ENCODE measurements at places on chromosomes 3 and 15.

DNA sequence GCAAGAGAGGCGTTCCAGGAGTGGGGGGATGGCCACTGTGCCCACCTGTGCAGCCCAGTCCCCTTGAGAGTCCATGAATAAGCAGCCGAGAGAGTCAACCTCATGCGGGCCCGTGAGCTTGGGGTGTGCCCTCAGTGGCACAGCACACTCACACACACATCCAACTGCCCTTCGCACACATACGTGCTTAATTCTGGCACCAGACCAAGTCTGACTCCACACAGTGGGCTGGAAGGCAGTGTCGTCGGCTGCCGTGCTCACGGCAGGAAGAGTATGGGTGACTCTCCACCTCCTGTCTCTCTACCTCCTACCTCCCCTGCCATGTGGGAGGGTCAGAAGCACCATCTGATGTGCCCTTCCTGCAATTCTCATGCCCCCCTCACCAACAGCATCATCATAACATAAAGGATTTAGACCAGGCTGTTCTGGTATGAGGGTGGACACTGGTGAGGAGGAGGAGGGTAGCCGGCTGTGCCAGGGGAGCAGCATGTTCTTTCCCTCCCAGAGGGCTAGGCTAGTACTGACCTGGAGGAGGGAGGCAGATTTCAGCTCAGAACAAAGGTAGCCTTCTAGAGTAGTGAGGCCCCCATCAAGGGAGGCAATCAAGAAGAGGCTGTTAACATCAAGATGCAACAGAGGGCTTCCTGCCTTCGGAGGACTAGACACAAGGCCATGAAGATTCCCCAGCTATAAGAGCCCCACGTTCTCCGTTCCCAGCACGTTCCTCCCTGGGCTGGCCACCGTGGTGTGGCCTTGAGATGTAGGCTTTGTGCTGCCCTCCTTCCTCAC is 5.3 kb upstream of the STRA6 start:
- DNase-seq, result no peak

- no peak for DNase-seq
Observed at GRCh38 chr3:27641271-27641800, 80.8 kb downstream of the EOMES start.

- DNase-seq, result no peak
Observed at GRCh38 chr3:150547045-150547741, 606 bp downstream of the EIF2A start.

DNA sequence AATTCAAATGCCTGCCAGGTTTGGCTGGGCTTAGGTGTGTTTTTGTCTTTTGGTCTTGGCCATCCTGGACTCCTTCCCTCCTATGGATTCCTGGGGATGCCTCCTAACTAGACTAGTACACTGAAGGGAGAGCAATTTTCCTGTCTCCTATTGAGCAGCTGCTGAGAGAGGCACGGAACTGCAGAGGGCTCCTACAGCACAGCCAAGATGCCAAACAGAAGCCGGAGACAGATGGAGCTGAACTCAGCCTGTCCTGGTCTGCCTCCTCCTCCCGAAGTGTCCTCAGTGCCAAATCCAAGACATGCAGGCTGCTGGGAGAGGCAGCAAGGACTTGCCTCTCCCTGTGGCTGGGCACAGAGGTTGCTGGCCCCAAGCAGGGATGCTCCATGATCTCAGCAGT is 256.6 kb upstream of the PROK2 start:
- DNase-seq, result no peak

DNA sequence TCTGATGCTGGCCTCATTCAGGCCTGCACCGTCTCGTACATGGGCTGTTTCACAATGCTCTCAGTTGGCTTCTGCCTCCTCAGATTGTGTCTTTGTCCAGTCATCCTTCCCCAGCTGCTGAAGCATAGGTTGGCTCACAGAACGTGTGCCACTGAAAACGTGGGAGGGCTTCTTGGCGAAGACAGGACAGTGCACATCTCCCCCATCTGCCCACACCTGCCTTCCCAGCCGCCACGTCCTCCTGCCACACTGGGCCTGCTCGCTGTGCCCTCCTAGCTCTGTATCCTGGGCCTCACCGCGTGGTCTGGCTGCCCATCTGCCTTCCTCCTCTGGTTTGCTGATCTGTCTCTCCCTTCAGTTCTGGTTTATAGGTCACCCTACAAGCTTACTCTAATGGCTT is 230.0 kb upstream of the TOPAZ1 start:
- no peak for DNase-seq

- DNase-seq, result peak; percentile 82
Observed at GRCh38 chr3:98022978-98023820, 11.9 kb downstream of the GABRR3 start.

GRCh38 chr3:36696799-36697198 is 67.6 kb downstream of the DCLK3 start:
- DNase-seq, result no peak

DNA sequence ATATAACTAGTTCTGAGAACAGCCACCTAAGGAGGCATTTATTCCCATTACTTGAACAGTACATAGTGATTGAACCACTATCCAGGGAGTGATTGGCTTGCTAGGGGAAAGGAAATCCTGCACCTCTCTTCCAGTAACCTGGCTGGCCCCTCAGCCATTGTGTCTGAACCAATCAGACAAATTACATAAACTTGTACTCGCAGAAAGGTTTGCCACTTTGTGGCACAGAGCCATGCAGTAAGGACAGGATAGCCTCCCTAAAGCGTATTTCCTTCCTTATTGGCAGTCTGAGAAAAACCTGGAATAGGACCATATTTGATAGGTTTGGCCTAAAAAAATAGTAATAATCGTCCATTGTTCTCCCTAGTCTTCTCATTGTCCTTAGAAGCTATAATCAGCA is 19.0 kb downstream of the CMSS1 start:
- DNase-seq, result no peak

- no peak for DNase-seq
Observed at GRCh38 chr3:42270561-42270960, 4.6 kb upstream of the CCK start.

- DNase-seq, result no peak
Observed at GRCh38 chr3:88385090-88385489, 235.3 kb downstream of the C3orf38 start.

DNA sequence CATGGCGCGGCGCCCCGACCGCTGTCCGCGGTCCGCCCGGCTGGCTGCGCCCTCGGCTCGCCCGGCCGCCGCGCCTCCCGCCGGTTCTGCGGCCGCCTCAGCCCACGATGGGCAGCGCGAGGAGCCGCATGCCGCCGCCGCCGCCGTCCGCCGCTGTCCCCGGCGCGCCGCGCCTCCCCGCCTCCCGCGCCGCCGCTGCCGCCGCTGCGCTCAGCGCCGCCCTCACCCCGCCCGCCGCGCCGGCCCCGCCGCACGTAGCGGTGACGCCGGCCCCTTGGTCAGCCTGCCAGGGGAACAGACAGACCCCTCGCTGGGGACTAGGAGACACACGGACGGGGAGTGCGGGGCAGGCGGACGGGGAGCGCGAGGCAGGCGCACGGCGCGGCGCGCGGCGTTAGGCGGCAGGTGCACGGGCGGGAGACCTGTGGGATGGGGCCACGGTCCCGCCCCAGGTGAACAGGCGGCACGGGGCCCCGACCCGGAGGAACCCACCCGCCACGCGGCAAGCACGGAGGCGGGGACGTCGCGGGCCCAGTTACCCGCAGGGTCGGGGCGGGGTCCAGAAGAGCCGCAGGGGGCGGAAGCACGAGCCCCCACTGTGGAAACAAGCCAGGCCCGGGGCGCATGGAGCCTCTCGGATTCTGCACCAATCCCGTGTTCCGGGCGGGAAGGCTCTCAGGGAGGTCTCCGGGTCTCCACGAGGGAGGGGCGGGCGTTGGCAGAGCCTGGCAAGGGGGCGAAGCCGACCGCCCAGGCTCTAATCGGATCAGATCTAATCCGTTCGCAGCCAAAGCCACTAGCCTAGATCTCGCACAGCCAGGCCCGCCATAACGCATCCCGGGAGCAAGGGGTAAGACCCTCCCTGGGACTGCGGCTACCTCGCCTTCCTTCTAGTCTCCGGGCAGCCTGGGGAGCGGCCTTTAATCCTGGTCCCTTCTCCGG is at the start of gene CSPG5:
Gene CSPG5 (minus strand): TSS at position 175 of the 942 bp plus-strand sequence. CDS start 172 bp downstream, at position 3.
- DNase-seq, result no peak

DNA sequence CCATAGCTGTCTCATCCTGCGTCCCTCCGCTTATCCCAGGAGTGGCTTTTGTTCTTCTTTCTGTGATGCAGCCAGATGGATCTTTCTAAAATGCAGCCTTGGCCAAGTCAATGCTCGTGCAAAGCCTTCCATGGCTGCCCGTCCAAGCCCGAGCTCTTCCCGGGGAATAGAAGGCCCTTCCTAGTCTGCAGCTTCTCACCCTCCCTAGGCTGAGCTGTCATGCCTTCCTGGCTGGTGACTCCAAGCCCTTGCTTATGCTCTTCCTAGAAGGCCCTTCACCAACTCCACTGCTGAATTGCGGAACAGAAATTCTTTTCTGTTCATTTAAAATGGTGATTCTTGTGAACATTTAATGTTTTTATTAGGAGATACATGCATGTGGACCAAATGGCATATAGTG is 95.9 kb downstream of the SMAD6 start:
- no peak for DNase-seq

GRCh38 chr3:150216041-150216811 is 191.9 kb upstream of the TSC22D2 start:
- no peak for DNase-seq

DNA sequence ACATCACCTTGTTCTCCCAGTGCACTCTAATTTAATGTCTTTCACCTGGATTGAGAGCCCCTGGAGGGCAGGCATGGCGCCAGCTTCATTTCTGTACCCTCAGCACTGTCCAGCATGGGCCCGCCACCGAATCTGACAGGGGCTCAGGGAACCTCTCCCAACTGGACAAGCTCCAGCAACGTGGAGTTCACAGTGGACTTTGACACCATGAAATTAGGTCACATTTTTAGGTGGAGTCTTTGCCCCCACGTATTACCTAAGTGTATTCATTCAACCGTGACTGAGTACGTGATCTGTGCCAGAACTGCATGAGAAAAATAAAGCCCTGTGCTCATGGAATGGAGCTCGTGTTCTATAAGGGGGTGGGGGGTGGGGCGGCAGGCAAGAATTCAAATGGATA is 94.1 kb upstream of the ATP2B2 start:
- no peak for DNase-seq

DNA sequence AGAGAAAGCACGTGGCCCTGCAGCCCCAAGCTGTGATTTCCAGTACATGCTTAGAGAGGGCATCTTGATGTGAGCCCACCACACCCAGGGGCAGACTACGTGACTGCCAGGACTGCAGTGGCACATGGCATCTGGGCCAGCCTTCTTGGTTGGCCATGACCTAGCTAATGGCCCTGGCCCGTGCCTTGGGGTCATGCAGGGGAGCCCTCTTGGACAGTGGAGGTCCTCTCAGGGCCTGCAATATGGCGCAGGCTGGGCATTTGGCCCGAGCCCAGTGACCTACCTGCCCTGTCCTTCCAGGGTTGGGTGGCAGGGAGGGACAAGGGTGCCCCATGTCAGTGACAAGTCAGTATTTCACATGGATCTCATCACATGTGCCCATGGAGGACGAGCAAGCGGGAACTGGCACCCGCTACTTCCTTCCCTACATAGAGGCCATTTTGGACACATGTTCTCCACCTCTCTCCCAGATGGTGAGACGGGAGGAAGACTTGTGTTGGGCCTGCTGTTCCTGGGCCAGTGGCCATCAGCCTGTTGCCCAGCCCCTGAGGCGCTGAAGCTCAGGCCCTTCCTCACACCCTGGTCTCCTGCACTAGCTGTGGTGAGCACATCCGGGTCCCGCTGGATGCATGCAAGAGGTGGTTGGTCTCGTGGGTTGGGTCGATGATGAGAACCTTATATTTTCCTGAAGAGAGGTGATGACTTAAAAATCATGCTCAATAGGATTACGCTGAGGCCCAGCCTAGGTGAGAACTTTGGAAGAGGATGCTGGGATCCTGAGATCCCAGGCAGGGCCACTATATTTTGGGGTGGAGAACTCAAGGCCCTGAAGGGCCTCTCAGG is 195.6 kb downstream of the UBE3A start:
- DNase-seq, result no peak

DNA sequence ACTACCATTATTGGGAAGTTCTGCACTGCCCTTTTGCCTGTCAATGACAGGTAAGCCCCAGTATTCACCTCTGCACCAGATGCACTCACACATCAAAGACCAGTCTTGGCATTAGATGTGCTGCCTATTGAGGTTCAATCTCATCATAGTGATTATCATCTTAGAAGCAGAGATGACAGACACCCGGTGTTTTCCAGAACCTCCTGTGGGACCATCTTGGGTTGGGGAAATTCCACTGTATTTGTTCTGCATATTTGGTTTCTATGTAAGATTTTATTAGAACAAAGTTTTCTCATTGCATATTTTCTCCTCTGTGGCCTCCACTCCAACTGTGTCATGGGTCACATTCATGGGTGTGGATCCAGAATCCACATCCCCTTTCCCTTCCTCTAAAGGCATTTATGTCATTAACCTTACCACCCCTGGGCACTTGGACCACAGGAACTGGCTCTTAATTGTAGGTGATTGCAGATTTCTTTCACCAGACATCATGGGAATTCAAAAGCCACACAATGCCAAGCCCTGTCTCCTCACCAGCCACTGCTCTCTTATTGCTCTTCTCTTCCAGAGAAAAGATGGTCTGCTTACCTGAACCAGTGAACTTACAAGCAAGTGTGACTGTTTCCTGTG is 31.2 kb downstream of the PLA1A start:
- DNase-seq, result no peak

DNA sequence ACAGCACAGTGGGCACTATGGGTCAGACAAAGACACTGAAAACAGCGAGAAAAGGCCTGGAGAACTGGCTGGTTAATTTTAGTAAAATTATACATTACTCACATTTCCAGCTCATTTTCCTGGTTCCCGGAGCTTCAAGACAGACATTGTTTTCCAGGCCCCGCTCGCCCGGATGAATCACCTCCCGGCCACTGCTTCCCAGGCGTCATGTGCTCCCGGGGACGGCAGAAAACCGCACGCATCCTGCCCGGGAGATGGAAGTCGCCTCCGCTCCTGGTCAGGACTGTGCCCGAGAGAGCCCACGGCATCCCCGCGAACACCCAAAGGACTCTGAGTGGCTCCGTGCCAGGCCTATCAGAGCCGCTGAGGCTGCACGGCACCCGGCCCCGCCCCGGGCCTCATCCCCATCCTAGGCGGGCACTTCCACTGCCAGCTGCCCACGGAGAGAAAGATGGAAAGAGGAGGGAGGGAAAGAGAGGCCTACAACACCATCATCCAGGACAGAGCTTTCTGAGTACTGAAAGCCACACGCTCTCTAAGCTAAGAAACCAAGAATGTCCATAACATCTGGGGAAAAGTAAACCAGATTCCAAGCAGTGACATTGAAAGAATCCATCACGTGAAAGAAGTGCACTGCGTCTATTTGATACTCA is 75.1 kb downstream of the VGLL4 start:
- no peak for DNase-seq

GRCh38 chr15:73927003-73927475 is 777 bp downstream of the LOXL1 start:
- no peak for DNase-seq

- DNase-seq, result no peak
Observed at GRCh38 chr15:52464040-52464439, 64.6 kb downstream of the MYO5A start.

- DNase-seq, result no peak
Observed at GRCh38 chr15:58110999-58111717, 27.0 kb upstream of the AQP9 start.

- DNase-seq, result no peak
Observed at GRCh38 chr3:142940472-142940871, 23.0 kb downstream of the PAQR9 start.

GRCh38 chr3:29764603-29765254 is 483.9 kb downstream of the RBMS3 start:
- no peak for DNase-seq

Data from stimulated activated CD8-positive, alpha-beta memory T cell treated with anti-CD3 and anti-CD28 coated beads, Interleukin-2, amount 100 ng/mL, for 1 hour (primary cell).